Panc1 (cell line): ENCODE measurements at places on chromosomes 3 and 15.

DNA sequence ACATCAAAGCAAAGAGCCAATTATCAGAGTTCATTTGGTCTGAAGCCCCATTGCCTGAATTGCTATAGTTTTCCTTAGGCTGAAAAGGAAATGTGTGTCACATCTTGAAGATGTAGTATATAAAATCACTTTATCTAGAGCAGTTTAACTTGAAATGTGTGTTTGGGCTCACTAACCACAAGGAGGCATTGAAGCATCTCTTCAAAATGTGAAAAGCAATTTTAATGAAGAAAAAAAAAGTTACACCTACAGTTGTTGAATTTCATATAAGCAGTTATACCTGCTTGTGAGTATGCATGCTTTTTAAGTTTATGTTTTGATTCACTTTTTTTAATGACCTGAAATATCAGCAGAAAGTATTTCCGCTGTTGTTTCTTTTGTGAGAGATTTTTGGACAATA, 129.3 kb downstream of the IQCH start:
- DNase-seq = no peak

DNA sequence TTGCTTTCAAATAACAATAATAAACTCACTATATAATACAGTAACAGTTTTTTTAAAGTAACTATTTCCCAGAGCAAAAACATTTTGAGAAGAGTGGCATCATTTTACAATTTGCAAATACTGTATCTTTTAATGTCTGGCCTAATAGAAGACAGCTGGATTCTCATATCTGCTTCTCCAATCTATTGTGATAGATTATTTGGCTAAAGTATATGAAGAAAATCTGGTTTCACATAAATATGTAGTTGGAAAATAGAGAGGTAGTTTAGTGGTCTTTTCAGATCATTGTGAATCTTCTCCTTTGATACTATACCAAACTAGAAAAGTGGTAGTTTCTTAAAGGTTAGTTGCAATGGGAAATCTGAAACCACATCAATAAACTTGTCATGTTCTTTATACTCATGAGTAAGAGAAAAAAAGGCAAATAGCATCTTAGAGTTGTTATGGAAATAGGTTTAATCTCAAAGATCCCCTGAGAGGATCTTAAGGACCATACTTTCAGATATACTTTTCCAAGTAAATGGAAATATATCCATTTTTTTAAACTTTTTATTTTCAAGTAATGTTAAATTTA, 124.8 kb upstream of the NR2E3 start:
- DNase-seq = no peak

DNA sequence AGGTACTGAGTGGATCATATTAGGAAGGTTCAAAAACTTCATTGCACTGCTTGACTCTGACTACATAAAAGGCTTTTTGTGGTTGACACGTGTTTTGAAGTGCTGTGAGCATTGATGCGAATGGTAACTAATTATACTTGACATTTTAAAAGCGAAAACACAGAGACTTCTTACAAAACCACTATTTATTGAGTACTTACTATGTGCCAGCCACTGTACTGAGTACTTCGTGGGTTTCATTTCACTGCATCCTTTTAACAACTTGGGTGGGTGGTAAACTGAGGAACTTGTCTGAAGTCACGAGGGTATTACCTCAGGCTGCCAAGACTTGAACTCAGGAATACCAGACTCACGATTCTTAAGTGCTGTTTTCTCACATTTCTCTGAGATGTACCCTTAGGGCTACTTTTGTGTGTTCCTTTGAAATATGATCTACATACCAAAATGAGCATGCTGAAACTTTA, 45.3 kb upstream of the PPP4R2 start:
- no peak for DNase-seq

- DNase-seq = no peak
These were observed 43.5 kb upstream of the SLC6A11 start for GRCh38 chr3:10772271-10773161.

DNA sequence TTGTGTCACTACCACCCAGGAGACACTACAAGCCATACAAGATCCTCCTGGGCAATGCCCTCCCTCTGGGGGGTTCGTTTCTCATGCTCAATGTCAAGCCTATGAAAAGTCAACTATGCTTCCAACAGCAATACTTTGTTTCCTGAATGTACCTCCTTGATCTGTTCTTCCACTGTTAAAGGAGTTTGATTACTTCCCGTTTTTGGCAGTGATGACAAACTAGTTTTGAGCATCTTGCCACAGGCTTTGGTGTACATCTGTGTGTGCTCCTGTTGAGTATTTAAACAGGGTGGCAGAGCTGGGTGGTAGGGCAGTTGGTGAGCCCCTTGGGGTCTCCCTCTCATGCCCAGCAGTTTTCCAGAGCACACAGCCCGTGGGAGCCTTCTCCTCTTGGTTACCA, 81.4 kb downstream of the IL12A start:
- no peak for DNase-seq

DNA sequence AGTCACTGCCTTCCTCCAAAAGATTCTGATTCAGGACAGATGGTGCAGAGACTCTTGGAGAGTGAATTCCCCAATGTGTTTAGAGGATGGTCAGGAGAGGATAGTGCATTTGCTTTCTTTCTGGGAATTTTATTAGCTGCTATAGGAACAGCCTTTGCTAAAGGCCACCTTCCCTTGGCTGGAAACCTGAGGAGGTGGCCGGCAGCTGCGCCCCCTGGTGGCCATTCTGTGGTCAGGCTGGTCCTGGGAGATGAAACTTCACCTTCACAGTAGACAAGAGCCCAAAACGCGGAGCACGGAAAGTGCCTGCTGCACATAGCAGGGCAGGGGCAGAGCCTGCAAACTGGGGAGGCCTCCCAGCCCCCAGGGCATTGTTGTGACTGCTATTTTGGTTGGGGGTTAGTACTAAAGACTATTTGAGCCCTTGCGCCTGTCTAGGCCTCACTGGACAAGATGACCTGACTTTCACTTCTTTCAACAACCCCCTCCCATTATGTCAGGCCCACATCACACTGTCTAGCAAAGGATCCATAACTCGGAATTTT, 34.3 kb downstream of the SEC22C start:
- DNase-seq = peak; percentile 36

GRCh38 chr3:63949005-63949404, 36.8 kb upstream of the SCAANT1 start:
- no peak for DNase-seq

DNA sequence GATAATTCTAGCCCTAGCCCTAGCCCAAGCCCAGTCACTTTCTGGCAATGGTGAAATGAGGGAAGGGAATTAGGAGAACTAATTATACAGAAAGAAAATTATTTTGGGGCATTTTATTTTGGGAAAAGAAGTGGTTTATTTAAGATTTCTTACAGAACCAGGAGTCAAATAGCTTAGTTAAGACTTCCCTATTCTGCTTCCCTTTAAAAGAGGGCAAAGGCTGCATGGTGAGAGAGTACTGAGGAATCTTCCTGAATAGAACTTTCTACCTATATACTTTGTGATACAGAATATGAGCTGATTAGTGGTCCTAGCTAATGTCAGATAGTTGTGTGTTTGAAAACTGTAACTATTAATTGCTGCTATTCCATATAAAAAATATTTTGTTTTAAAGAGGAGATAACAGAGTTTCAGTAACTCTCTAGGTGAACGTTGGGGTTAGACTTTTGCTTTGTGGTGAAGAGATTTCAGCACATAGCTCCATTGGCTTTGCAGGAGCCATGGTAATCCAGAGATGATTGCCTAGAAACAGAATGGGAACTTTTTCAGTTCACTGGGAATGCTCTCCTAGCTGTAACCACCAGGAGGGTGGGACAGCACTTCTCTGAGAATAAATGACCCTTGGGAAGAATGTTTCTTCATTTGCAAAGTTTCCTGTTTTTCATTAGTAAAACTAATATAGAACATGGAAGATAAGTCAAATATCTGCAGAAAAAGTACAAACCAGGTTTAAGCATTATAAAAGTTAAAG, 5.3 kb upstream of the GCSAM start:
- DNase-seq = no peak

GRCh38 chr3:148707601-148708380, 10.1 kb downstream of the AGTR1 start:
- DNase-seq = no peak

GRCh38 chr3:20527368-20527767, 341.4 kb upstream of the SGO1 start:
- DNase-seq = no peak

GRCh38 chr15:65132878-65133547, 595 bp downstream of the PDCD7 start:
- DNase-seq = no peak

DNA sequence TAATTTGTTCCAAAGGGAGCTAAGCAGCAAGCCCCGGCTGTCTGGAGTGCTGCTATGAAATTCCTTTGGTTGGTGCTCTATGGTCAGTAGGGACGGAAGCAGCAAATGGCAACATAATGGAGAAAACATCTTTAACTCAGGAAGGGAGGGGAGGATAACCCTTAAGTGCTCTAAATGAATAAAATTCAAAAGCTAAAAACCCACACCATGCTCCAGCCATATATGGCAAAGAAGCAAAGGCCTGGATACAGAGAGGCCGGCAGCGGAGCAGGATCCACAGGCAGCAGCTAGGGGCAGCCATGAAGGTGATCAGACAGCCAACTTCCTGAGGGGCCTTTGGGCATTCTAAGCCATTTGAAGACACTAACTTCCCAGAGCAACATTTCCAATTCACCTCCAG, 38.9 kb downstream of the IL17RD start:
- no peak for DNase-seq

- DNase-seq = no peak
These were observed 113.2 kb downstream of the TCF12 start for GRCh38 chr15:57031605-57032004.

DNA sequence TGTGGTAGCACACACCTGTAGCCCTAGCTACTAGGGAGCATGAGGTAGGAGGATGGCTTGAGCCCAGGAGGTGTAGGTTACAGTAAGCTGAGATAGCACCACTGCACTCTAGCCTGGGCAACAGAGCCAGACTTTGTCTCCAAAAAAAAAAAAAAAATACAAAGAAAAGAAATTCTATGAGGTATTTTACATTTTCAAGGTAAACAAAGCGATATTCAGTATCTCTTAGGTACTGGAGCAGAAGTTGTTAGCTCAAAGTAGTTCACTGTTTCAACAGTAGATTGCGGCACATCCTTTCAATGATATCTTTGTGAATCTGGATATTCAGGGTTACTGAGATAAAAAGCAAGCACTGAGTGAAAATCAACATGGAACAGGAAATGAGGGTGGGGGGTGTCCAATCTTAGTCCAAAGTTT, 318.5 kb downstream of the ZNF621 start:
- no peak for DNase-seq

DNA sequence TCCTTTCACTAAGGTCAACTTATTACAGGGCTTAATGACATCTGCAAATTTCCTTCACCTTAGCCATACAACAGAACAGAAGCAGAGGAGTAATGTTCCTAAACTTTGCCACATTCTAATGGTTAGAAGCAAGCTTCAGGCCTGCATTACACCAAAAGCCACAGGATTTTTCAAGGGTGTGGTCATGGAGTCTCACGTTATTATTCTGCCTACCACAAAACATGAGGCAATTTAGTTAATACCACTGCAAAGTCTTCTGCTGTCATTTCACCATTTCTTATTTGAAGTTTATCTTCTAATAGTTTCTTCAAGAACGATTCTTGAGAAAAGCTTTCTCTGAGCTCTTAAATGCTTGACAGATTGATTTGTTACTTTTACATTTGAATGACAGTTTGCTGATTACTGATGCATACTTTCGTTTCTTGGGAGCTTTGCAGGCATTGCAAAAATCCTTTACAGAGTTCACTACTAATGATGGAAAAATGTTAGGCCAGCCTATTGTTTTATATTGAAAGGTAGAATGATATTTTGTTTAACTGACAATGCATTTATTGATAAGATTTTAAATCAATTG, 1257.1 kb downstream of the NSUN3 start:
- DNase-seq = no peak

- no peak for DNase-seq
These were observed 28.9 kb downstream of the IGSF10 start for GRCh38 chr3:151431940-151432339.

DNA sequence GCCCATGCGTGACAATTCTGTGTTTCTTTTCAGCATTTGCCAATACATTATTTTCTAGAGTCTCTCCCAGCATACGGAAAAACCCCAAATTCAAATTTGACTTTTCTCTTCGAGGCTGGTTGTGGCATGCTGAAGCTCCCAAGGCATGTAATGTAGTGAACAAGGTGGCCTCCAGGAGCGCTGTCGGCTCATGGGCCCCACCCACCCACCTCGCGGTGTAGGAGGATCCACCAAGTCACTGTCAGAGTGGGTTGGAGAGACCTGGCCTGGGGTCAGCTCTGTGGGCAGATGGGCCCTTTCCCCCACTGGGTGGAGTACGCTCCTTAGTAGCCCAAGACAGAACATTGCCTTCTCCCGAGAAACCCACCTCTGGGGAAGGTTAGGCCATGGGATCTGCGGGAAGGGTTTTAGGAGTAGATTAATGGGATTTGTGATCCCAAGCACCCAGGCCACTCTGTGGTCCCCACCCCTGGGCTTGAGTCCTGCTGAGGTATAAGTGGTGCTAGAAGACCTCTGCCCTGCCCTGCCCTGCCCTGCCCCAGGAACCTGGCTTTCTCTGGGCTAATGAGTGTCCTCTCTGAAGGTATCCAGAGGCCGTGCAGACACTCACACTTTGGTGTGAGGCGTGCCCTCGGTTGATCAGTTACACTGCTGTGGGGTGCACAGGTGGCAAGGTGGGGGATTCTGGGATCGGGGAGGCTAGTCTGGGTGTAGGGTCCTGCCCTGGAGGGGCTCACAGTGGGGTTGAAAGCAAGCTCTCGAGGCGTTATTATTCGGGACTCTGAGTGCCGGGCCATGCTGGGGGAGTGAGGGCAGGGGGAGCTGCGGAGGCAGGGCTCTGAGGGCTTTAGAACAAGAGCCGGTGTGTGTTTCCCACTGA, 97.9 kb downstream of the APBA2 start:
- no peak for DNase-seq

DNA sequence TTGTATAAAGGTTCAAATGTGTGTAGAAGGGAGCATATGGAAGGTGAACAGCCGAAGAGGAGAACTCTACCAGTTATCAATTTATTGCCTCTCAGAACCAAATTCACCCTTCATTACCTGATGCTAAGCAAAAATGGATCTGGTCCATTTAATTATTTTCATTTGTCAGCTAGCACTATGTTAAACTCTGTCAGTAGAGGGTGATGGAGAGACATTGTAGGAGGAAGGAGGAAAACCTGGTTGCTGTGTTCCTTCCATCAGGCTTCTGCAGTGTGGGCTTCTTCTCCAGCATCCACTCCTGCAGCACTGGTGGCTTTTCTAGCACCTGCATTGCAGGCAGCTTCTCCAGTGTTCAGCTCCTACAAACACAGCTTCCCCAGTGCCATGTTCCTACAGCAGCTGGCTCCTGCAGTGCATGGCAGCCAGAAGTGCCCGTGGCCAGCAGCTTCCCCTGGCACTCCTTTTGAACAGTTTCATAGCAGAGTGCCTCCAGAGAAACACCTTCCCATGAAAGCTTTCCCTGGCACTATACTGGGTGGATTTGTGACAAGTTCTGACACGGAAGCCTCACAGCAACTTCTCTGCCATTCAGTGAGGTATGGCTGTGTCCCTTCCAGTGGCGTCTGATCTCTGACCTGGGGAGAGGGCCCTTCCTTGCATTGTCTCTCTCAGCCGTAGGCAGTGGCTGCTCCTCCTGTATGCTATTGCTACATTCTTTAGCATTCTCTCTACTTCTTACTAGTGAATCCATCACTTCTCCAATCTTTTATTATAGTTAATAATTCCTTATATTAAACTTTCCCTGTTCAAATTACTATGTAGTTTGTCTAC, 14.6 kb upstream of the IL17RD start:
- DNase-seq = no peak

- no peak for DNase-seq
These were observed 81.0 kb upstream of the ZPLD1 start for GRCh38 chr3:102353805-102354204.
